ENCODE measurements at places on chromosomes 3 and 15. TPM values are rescaled to one million over a fixed set of nuclear protein-coding genes. Genes with fewer than 3 reads are reported as not detected.
A peak's percentile ranks its signal among the peaks of the same experiment; 100 is the strongest.

DNA sequence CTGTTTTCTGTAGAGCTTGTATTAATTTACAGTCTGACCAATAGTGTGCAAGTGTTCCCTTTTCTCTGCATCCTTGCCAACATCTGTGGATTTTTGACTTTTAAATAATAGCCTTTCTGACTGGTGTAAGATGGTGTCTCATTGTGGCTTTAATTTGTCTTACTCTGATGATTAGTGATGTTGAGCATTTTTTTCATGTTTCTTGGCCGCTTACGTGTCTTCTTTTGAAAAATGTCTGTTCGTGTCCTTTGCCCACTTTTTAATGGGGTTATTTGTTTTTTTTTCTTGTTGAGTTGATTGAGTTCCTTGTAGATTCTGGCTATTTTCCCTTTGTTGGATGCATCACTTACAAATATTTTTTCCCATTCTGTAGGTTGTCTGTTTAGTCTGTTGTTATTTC lies 7.6 kb upstream of the ACOX2 start:
- no peaks in the 10 kb centered on the region for H3K36me3 ChIP-seq
- H3K27ac ChIP-seq: no peak overlapping the region
- 0 out of 2 replicates have a peak overlapping the region, but pooled peaks have one; percentile 15 for H3K4me3 ChIP-seq
- H3K27me3 ChIP-seq: no peaks in the 10 kb centered on the region

- H3K36me3 ChIP-seq: peaks cover 1% of the 10 kb centered on the region
- peaks cover 22% of the 10 kb centered on the region for H3K4me1 ChIP-seq
- peak; percentile 88 for DNase-seq
- H3K4me3 ChIP-seq: no peak overlapping the region
These were observed 16.1 kb downstream of the CD276 start for GRCh38 chr15:73700041-73700842.

The PP2D1 gene
- total RNA-seq: not detected

GRCh38 chr15:98731712-98732450 lies 83.5 kb downstream of the IGF1R start:
- no peak overlapping the region for H3K4me3 ChIP-seq
- H3K27me3 ChIP-seq: no peaks in the 10 kb centered on the region
- DNase-seq: no peak
- no peak overlapping the region for H3K27ac ChIP-seq
- H3K4me1 ChIP-seq: peaks cover 67% of the 10 kb centered on the region
- no peaks in the 10 kb centered on the region for H3K36me3 ChIP-seq

- no peak for DNase-seq
- peaks cover 44% of the 10 kb centered on the region for H3K4me1 ChIP-seq
- H3K27me3 ChIP-seq: no peaks in the 10 kb centered on the region
- no peaks in the 10 kb centered on the region for H3K36me3 ChIP-seq
- H3K27ac ChIP-seq: no peak overlapping the region
- H3K4me3 ChIP-seq: no peak overlapping the region
These were observed 36.1 kb downstream of the SMAD6 start for GRCh38 chr15:66738116-66738515.

The ZNF774 gene
- total RNA-seq: 0.51 TPM

All from GM23248 (cell line).